Hippocampal formation (tissue), 2 donors: ENCODE measurements at places on chromosomes 2 and 18.

GRCh38 chr2:120776649-120777048, 41.0 kb downstream of the GLI2 start:
- DNase-seq = no peak

- DNase-seq = no peak
These were observed 26.5 kb downstream of the MYO3B start for GRCh38 chr2:170204298-170204951.

DNA sequence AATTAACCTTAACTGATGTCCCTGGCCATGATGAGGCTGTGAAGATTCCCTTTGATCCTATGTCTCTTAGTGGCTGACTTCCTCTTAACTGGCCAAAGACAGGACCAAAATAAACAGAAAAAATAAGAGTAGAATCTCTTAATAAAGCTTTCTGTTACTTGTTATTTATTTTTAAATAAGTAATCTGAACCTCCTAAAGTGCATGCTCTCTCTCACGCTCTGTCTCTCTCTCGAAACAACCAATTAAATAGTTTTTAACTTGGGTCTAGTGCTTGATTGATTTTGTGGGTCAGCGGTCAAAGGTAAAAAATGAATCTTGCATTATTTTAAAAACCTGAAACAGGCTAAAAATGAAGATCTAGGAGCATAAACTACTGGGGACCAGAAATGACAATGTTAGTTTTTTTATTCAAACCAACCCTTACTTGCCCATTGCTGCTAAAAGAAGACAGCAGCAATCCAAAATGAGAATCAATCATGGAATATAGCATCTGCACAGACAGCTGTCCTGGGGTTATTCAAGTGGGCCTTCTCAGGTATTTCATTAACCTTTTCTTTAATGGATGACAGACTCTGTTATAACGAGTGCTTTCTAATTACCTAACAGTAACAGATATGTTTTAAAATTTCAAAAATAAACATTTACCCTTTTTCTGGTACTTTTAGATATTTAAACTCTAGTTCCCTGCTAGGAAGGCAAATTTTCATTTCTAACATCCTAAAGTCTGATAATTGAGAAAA, 11.2 kb downstream of the GAREM1 start:
- DNase-seq = no peak

DNA sequence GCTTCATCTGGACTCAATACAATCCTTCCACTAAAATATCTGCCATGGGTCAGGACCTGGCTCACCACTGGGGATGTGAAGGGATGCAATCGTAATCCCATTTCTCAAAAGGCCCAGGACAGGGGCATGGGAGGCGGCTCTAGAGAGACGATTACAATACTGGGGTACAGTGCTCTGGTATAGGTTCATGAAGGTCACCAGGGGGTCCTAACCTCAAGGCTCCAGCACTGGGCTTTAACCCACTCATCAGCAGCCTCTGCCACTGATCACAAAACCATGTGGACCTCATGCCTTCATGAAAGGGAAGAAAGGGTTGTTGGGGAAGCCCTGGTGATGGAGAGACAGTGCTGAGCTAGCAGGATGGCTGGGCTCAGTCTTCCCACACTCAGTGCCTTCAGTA, 48.8 kb downstream of the ADD2 start:
- DNase-seq = no peak

- DNase-seq = no peak
These were observed 18.6 kb upstream of the KCNJ13 start for GRCh38 chr2:232794981-232795380.

DNA sequence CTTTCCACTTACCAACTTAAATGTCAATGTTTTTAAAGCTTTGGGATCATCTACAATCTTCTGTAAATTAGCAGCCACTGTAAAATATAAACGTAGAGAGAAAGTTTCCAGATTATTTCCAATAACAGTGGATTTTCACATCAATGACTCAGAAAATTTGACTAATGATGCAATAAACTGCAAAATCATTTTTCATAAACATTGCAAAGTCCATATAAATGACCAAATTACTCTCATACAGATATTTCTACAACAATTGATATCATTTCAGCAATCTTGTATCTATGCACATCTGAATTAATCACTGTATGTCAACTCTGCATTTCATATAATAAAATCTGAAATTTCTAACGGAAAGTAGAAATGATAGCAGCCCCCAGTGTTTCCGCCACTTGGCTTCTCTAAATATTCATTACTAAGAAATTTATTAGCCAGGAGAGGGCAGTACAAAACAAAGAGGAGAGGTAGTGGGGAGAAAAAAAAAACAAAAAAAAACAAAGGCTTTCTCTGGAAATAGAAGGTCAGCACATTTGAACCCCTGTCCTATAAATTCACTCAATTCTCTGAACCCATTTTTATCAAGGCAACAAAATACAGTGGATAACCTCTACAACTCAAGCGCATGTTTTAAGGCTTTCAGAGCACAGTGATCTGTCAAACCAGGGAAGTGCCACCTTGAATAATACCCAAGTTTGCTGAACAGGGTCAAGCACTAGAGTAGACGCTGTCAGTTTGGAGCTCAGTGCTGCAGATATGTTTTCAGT, 282.6 kb downstream of the STK39 start:
- DNase-seq = no peak

DNA sequence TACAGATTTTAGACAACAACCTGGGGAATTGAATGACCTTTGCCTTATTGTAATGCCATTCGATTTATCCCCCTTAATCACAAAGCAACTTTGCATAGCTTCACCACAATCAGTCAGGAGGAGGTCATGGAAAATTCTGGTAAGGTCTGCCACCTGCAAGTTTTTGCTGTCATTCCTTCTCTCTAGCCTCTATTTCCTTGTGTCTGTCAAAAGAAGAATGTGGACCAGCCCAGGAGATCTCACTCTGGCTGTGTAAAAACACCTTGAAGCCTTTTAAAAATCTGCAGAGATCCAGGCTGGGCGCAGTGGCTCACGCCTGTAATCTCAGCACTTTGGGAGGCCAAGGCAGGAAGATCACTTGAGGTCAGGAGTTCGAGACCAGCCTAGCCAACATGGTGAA, 74.1 kb upstream of the BZW1 start:
- DNase-seq = no peak

- no peak for DNase-seq
These were observed 124.7 kb downstream of the RAPGEF4 start for GRCh38 chr2:172860336-172860707.

DNA sequence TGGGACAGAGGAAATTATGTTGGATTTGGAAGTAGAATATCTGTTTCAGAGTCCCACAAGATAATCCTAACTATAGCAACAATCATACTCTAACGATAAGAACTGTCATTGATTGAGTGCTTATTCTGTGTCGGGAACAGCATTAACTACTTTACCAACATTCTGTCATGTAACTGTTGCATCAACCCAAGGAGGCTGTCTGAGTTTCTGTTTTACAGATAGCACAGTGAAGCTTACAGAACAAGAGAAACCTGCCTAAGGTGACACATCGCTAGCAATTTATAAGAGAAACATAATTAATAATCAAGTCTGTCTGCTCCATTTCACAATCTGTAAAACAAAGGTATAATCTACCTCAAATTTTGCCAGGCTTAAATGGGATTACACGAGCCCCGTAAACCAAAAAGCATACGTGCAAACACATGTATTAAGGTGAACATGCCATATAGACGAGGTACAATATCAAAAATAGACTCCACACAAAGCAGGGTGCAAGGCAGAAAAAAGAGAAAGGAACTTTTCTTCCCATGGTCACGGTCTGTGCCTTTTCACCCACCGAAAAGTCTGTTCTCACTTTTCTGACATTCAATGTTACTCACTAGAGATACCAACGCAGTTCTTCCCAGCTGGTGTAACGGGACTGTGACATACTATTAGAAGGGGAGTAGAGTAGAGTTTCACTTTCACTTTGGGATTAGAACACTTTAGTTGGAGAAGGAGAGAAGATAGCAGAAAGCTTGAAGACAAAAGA, 37.2 kb upstream of the SLC8A1 start:
- DNase-seq = no peak

GRCh38 chr2:102950371-102950946, 188.6 kb downstream of the TMEM182 start:
- DNase-seq = no peak

DNA sequence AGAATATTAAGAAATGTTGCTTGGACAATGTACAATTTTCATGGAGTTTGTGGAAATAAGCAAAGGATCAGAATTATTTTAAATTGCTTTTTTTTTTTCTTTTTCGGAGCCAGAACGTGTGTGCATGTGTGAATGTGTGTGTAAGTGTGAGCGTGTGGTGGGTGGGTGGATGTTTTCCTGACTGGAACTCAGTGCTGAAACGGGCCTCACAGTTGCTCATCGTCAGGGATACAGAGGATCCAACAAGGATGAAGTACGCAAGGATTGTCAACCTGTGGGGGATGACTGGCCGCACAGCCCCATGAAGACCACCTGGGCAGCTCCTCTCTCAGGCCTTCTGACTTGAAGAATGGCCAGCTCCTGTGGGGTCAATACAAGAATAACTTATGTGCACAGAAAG, 17.5 kb downstream of the IL1B start:
- no peak for DNase-seq

- no peak for DNase-seq
These were observed 171.0 kb downstream of the OSR1 start for GRCh38 chr2:19187323-19188020.

DNA sequence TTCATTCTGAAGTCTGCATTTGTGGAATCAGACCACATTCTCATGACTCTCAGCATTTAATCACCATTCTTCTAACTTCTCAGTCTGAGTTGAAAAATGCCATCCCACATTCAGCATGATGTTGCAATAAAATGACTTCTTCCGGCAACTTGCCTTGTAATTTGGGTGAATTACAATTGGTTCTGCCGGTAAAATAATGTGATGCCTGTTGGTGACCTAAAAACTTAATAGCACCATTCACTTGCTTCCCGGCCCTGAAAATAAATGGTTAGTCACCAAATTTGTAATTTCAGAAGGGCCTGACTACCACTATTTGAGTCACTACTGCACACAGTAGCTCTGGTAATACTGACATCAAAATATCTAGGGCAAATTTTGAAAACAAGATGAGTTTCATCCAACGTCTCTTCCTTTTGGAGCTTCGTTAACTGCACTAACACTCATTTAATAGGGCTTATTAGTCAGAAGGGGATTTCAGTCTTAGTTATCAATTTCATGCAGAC, 637.1 kb upstream of the CHAC2 start:
- no peak for DNase-seq

- no peak for DNase-seq
These were observed 405.8 kb upstream of the ID2 start for GRCh38 chr2:8276026-8276425.

- DNase-seq = no peak
These were observed 330.2 kb downstream of the RBM43 start for GRCh38 chr2:150931451-150931850.

DNA sequence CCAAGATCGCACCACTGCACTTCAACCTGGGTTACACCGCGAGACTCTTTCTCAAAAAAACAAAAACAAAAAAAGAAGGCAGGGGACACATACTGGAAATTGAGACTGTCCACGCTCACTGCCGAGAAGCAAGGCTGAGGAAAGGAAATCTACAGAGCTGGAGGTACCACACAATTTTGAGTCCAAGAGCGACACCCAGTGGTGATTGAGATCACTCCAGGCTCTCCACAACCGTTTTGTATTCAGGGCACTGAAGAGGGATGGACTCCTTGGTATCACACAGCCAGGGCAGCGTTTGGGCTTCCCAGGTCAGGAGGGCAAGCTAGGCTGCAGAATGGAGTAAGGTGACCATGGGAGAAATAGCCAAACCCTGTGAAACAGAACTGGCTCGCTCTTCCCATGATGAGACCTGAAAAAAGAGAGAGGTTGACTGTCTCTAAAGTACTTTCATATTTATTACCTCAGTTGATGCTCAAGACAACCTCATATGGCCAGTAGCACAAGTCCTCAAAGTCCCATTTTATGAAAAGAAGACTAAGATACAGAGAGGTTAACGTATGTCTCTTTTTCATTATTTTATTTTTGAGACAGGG, 74.5 kb upstream of the YPEL5 start:
- DNase-seq = peak; percentile 55

- no peak for DNase-seq
These were observed 168.7 kb downstream of the TCF4 start for GRCh38 chr18:55419132-55419946.

DNA sequence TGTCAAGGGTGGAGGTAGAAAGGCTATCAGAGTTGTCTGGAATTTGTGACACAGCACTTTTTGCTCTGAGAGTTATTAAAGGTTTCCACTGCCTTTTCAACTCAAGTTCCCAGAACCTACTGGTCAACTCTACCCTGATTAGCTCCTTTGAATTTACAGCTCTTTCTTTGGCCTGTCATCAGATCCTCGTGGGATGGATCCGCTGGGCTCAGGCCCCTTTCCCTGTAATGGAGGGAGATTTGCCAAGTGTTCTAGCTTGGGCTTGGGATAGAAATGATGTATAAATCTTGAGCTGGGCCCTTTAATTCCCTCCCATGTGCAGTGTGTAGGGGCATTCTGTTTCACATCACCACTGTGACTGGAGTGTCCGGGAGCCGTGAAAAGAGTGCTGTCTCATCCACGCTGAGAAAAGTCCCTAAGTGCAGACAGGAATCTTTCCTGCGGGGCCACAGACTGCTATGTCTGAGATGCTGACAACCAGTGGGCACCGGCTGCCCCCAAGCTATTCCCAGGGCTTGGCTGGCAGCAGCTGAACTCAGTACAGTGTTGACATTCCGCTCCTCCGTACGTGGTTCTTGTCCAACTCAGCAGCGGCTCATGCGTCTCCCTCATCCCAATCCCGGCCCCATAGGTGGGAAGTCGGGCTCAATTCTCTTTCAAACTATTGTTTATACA, 46.9 kb upstream of the ARHGAP28 start:
- DNase-seq = no peak

DNA sequence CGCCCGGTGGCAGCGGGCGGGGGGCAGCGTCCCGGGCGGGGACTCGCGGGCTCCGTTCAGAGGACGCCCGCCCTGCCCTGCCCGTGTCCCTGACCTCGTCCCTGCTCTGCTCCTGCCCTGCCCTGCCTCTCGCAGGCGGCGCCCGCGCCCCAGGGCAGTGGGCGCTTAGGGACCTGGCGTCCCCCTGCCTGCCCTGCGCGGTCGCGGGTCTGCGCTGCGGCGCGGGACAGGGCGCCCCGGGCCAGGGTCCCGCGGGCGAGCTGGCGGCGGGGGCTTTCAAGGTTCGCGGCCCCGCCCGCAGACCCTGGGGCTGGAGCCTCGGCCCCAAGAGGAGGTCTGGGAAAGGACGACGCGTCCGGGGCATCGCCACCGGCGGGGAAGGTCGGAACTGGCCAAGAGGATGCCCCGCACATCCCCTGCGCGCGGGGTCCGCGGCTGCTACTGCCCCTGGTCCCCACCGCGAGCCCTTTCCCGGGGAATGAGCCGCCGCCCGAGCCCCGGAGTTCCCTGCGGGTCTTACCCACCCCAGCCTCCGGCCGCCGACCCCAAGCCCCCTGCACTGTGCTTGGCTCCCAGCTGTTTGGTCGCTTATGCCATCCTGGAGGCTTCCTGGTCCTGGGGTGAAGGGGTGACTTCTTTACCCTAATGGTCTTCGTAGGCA, 679 bp downstream of the RNF144A start:
- DNase-seq = no peak
